Airway epithelial cell (primary cell): ENCODE measurements at places on chromosomes 5 and 9. TPM values are rescaled to one million over a fixed set of nuclear protein-coding genes. Genes with fewer than 3 reads are reported as not detected.

C5orf46 gene
- 3.7 TPM in 1 of 2 replicates, not detected in the other for total RNA-seq

P4HA2 gene
- total RNA-seq: 58.1 and 59.9 TPM in 2 replicates

FGF18 gene
- total RNA-seq: not detected in 2 replicates

SV2C gene
- total RNA-seq: 0.14 TPM in 1 of 2 replicates, not detected in the other

CD72 gene
- 0.56 TPM in 1 of 2 replicates, not detected in the other for total RNA-seq

CDH9 gene
- not detected in 2 replicates for total RNA-seq

IFNA21 gene
- not detected in 2 replicates for total RNA-seq
